ENCODE measurements at places on chromosomes 11 and 22.
A peak's percentile ranks its signal among the peaks of the same experiment; 100 is the strongest.

- DNase-seq = no peak
Measured at GRCh38 chr11:598005-598680, 17.6 kb downstream of the IRF7 start.

- no peak for DNase-seq
Measured at GRCh38 chr22:30224161-30224857, 22.2 kb downstream of the LIF start.

DNA sequence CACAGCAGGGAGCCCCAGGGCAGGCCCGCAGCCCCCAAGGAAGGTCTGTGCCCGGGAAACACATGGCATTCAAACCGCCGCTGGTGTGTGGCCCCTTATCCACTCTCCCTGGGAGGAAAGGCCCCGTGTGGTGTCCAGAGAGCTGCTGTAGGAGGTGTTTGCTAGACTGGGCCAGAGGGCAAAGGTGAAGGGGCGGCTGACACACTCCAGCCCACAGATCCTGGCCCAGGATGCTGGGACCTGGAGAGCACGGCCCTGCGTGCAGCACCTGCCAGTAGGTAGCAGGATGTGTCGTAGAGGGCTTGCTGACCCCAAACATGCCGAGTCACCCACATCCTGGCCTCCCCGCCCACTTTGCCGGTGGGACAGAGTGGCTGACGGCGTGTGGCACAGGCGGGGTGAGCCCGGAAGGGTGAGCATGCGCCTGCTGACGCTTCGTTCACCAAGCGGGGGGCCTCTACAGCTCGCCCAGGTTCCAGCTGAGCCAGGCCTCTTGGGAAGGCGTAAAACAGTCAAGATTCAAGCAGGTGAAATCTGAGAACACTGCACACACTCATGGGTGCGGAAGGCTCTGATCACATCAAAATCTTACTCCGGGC lies 11.0 kb downstream of the OSBPL5 start:
- DNase-seq = no peak

DNA sequence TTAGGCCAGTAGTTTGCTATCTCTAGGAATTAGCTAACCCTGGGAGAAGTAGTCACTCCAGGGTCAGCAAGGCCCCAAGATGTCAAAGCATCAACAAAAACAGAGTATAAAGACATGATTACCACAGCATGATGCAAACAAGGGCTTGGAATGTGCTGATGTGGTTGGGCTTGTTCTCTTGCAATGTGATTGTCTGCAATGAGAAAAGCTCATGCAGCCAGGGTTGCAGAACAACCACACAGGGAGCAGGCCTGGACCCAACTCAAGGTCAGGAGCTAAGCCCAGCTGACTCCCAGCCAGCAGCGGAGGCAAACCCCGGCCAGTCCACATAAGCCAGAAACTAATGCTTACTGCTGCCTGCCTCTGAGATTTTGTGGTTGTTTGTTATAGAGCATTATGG lies 132.4 kb upstream of the ZC3H12C start:
- DNase-seq = no peak

DNA sequence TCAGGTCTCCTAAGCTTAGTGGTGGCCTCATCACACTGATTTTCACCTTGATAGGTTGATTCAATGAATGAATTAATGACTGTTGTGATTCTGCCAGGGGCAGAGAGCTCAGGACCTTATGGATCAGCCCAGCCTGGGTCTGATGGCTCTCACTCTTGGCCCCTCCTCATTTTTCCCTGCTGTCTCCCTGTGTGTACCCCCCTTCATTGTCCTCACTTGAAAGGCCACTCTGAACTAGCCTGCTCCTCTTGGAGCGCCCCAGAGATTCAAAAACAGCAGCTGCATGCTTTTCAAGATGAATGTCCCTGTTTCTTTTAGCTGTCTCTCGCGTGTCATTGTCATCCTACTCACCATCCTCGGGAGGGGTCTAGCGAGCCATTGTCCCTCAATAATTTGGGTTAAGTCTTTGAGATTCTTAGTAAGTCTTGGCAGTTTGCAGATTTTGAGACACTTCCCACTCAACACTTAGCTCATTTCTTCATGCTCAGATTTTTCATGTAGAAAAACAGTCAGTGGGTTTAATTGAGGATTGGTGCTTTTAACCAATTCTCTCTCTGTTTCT lies 42.5 kb upstream of the MICAL2 start:
- no peak for DNase-seq

DNA sequence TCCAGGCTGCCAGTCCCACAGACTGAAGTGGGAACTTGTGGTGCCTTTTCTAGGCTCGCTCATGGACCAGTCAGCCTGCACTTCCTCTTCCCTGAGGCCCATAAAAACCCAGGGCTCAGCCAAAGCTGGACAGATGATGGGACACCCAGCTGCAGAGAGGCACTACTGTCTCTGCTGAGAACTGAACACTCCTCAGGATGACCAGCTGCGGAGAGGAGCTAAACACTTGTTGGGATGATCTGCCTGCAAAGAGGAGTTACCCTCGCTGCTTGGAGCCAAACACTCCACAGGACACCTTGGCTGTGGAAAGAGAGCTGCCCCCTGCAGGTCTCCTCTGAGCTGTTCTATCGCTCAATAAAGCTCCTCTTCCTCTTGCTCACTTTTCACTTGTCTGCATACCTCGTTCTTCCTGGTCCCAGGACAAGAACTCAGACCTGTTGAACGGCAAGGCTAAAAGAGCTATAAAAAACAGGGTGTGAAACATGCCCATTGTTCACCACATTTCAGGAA lies 465.5 kb downstream of the GUCY1A2 start:
- DNase-seq = no peak

GRCh38 chr11:7582338-7582985 lies 68.7 kb downstream of the PPFIBP2 start:
- DNase-seq = no peak

DNA sequence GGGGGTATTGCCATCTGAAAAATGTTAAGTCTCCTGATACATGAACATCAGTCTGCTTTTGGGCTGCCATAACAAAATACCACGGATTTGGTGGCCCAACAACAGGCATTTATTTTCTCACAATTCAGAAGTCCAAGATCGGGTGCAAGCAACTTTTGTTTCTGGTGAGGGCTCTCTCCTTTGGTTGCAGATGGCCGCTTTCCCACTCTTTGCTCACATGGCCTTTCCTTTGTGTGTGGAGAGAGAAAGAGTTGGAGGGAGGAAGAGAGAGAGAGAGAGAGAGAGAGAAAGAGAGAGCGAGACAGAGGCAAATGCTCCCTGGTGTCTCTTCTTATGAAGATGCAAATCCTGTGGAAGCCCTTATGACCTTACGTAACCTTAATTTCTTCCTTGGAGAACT lies 2.5 kb upstream of the KRTAP5-2 start:
- DNase-seq = no peak

GRCh38 chr22:46049726-46050450 lies 72.9 kb upstream of the WNT7B start:
- no peak for DNase-seq

DNA sequence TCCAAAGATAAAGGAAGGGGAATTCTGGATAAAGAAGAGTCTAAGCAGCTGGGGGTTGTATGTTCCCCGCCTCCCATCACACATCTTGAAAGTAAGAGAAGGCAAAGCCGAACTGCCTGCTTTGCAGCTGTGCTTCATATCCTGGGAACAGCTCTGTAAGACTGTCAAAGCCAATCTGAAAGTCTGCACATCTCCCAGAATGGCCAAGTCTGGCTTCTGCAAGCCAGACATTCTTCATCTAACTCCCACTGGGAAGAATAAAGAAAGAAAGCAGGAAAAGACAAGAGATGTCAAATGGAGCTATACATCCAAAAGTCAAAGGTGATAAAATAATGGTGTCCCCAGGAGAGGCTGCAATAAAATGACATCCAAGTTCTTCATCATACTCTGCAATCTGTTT lies 15.4 kb downstream of the MORC2 start:
- DNase-seq = no peak

DNA sequence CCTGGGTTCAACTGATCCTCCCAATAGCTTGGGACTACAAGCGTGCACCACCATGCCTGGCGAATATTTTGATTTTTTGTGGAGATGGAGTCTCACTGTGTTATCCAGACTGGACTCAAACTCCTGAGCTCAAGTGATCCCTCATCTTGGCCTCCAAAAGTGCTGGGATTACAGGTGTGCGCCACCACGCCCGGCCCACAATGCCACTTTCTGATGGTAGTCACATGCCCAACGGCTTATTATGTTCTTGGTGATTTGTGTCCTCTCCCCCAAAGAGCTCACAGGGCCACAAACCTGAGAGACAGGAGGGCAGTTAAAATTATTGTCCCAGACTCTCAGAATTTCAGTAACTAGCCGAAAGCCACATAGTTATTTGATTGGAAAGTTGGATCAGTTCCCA lies 9.6 kb downstream of the GRIK4 start:
- no peak for DNase-seq

DNA sequence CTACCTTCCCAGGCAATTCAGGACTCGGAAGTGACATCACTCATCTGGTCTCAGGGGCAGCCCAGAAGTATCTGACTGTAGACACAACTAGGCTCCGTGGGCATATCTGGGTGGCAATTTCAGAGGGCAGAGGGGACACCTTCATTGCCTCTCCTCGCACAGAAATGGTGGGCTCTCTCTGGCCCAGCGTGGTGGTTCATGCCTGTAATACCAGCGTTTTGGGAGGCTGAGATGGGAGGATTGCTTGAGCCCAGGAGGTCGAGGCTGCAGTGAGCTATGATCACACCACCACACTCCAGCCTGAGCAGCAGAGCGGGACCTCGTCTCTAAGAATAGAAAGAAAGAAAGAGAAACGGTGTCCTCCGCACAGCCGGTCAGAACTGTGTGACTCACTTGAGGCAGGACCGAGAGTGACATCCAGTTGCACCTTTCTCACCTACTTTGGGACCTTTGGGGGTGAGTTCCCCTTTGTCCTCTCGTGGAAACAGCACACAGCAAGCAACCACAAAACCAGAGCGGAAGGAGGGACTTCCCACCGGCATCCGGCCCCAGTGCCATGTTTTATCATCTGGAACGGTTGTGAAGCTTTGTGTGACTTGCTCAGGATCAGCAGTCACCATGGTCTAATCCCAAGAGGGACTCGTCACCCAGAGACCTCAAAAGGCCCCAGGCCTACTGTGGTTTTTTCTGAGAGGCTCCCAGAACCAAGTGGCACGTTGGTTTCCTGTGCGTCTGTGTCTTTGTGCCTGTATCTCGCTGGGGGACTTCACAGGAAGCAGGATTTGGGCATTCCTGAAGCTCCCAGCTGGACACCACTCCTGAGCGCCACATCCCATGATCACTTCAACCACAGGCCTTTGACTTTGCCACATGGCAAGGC lies 38.4 kb upstream of the EMID1 start:
- DNase-seq = peak; percentile 95

- DNase-seq = no peak
Measured at GRCh38 chr11:73398721-73399120, 22.5 kb downstream of the RELT start.

DNA sequence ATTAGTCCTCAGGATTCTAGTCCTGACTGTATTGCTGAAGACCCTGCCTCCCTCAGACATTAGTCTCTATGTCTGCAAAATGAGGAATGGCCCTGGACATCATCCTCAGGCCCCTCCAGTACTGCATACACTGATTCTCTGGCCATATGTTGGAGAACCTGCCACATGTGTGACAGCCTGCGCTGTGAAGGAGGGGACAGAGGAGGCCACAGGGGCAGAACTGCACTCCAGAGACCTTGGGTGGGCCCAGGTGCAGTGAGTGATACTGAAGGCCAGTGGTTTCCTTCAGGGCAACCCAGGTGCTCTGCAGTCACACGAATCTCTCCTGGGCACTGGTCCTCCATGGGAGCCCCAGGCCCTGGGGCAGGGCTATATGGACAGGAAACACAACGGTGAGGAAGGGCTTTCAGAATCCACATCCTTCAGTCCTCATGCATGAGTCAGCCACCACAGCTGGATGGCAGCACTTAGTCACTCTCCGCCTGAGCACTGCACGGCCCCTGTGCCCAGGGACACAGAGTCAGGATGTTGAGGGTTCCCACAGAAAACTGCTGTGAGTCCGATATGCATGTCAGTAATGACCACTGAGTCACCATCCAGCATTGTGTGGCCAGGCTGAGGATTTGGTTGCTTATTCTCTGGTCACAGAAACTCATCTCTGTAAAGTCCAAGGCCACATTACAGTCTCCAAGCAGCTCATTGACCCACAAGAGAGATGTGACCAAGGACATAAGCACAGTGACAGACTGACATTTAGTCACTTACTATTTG lies 39.7 kb downstream of the ME3 start:
- peak; percentile 75 for DNase-seq

DNA sequence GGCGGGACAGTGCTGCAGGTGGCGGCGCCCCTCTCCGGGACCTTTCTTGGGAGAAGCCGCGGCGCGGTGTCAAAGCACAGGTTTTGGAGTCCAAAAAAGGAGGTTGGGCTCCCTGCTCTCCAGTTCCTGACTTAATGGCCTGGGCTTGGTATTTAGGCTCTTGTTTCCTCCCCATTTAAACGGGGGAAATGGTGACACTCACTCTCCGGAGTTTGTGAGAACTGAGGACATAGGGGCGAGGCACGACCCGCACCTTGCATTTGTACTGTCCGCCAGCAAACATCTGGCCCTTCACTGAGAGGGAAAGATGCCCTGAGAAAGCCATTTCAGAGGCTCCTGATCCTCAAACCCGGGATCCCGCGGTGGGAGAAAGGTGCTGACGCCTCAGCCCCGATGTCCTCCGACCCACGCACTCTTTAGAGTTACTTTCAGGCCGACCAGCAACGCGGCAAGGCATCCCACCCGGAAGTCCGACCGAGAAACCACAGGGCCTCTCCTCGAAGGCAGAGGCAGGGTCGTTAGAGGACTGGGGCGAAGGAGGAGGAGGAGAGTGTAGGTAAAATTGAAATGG lies 2.9 kb upstream of the WDR74 start:
- DNase-seq = no peak

DNA sequence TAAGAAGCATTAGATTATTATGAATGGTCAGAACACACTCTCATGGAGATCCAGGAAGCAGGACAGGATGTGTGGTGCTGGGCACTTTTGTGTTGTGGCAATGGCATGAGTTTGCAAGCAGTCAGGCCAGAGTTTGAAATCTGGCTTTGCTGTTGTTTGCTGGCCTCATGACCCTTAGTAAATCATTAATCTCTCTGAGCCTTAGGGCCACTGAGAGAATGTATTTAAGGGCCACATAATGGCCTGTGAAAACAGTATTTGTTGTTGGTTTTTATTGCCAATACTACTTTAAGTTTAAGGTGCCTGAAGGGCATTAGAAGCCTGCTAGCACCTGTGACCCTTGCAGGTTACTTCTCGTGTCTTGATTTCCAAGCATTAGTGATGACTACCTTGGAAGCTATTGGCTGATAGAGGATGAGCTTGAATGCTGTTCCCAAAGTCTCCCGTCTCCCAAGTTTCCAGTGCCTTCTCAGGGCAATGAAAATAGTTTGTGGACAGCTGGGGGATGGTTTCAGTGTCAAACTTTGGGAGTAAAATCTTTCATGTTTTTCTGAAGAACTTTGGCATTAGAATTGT lies 24.6 kb downstream of the STIM1 start:
- no peak for DNase-seq

GRCh38 chr22:41687901-41688364 lies 734 bp downstream of the SNU13 start:
- peak; percentile 46 for DNase-seq
